ENCODE measurements at places on chromosomes 7 and 10.
A peak's percentile ranks its signal among the peaks of the same experiment; 100 is the strongest.

GRCh38 chr10:19917751-19918478, 101.7 kb downstream of the PLXDC2 start:
- DNase-seq: no peak

- no peak for DNase-seq
Measured at GRCh38 chr10:128938558-128938957, 528.5 kb upstream of the MGMT start.

DNA sequence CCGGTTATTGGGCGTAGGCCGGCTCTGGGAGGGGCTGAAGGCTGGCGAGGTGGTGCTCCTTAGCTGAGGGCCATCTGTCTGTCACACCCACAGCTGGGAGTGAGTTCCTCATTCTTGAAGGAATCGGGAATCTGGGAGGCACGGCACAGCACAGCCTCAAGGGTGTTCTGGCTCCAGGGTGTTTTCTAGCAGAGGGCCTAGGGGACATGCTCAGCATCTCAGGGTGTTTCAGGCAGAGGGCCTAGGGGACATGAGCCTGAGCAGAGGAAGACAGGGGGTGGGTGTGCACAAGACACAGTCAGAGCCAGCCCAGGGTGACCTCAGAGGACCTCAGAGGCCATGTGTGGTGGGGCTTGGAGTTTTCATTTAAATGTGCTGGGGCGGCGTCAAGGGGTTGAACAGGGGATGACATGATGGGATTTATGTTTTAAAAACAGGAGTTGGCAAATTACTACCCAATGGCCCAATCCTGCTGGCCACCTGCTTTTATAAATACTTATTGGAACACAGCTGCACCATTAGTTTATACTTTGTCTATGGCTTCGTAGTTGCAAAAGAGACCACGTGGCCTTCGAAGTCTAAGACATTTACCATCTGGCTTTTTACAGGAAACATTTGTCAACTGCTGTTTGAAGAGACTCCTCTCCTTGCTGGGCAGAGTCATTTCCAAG, 121.6 kb downstream of the PRKAG2 start:
- DNase-seq: peak; percentile 30

DNA sequence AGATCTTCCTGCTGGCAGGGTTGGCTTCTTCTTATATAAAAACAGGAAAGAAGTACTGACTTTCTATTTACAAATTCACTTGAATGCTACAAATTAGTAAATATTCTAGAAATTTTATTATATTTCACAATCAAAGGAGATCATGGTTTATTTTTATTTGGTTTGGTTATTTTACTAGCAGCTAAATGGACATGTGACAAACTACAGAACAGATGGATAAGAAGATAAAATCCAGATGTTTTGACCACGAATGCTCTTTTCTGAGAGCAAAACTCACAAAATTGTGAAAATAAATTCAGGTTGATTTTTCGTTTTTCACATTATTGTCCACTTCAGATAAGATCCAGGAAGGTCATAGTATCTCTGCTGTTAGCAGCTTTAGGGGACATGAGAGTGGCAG, 55.4 kb downstream of the CACNA2D1 start:
- DNase-seq: peak; percentile 5

DNA sequence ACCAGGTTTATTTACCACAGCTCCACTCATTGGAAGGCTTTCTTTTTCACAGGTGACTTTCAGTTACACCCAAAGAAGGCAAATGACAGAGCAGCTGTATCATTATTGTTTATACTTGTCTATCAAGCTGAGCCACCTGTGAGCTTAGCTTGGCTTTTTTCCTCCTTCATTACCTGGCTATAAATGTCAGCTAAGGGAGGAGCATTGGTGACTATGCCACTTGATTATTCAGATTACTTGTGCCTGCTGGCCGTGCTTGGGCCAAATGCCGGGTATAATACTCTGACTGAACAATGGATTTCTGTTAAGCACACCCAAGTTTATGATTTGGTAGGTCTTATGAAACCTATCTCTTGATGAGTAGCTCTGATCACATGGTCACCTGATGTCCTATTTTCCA, 9.9 kb upstream of the GNAT3 start:
- no peak for DNase-seq

DNA sequence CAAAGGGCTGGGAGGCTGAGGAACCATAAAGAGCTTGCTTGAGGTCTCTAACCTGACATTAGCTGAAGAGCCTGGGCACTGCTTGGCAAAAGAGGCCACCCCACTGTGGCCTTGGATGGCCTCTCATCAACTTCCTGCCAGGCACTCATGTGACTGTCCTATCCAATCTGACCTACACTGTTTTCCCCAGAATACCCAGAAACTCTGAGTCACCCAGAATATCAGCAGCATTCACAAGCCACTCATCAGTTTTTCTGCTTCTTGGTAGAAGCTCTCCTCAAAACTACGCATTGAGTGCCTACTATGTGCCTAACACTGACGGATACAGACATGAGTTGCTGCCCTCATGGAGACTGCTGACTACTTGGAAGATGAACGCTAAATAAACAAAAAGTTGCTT, 4.1 kb upstream of the NT5C2 start:
- peak; percentile 85 for DNase-seq

GRCh38 chr7:41010418-41010817, 692.5 kb downstream of the INHBA start:
- DNase-seq: peak; percentile 74
